ENCODE measurements at places on chromosomes 2 and 18. TPM values are rescaled to one million over a fixed set of nuclear protein-coding genes. Genes with fewer than 3 reads are reported as not detected.

Gene TDRD15
- 0.08 TPM for total RNA-seq

Gene CPO
- 0.40 TPM for total RNA-seq

DNA sequence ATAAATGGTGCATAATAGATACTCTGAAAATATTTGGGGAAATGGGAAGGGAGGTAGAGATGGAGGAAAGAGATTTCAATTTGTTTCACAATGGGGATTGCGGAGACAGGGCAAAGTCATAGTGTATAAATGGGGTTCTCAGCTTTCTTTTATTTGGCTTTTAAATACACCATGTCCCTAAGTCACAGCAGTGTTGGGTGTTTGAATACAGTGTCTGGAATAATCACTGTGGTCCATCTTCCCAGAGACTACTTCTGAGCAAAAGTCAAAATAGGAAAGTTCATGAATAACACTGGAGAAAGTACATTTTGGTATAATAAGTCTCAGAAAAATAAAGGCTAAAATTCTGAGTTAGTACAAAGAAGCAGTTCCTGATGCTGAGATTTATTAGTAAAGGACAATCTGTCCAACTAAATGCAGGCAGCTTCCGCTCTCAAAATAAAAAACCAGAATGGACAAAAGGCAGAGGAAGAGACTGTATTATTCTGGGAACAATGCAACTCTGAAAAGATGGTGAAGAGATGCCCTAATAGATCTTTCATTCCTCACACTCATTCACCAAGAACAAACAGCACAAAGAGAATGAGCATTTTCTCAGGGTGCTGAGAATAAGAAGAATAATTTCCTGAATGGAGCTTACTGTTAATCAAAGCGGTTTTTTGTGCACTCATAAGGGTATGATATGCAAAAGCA, 295.4 kb upstream of the PIK3C3 start:
- H3K36me3 ChIP-seq = no peaks in the 10 kb centered on the region
- no peak for DNase-seq
- H3K4me1 ChIP-seq = no peaks in the 10 kb centered on the region
- H3K27me3 ChIP-seq = no peaks in the 10 kb centered on the region
- H3K4me3 ChIP-seq = no peak overlapping the region

Gene ACMSD
- total RNA-seq = not detected

Gene TEX44
- total RNA-seq = not detected

Gene CFAP221
- 1.6 TPM for total RNA-seq

Gene CYRIA
- total RNA-seq = 79.0 TPM

Gene ALLC
- total RNA-seq = not detected

Gene TGIF1
- 52.5 TPM for total RNA-seq

GRCh38 chr2:69191634-69192033, 178.7 kb downstream of the ANTXR1 start:
- H3K4me3 ChIP-seq = no peak overlapping the region
- H3K27me3 ChIP-seq = no peaks in the 10 kb centered on the region
- H3K27ac ChIP-seq = no peak overlapping the region
- H3K36me3 ChIP-seq = no peaks in the 10 kb centered on the region
